Memory B cell (primary cell): ENCODE measurements at places on chromosomes 7 and 10.

DNA sequence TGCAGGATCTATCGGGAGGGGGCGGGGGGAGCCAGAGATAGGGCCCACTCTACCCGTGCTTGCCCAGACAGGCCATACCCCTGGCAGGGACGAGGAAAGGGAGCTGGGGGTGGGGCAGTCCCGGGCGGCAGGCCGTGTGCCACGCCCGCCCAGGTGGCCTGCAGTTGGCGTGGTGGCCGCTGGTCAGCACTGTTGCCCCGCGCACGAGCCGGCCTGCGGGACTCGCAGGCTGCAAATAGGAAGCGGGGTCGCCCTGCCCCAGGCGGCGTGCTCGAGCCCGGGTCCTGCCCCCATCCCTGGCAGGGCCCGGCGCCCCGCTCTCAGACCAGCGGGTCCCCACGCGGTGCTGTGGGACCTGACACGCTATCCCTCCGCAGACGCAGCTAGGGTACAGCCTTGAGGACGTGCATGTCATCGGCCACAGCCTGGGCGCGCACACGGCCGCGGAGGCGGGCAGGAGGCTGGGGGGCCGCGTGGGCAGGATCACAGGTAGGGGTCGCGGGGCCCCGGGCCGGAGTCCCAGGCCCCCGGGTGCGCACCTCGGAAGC, 6.7 kb downstream of the PNLIPRP2 start:
- no peak for DNase-seq

DNA sequence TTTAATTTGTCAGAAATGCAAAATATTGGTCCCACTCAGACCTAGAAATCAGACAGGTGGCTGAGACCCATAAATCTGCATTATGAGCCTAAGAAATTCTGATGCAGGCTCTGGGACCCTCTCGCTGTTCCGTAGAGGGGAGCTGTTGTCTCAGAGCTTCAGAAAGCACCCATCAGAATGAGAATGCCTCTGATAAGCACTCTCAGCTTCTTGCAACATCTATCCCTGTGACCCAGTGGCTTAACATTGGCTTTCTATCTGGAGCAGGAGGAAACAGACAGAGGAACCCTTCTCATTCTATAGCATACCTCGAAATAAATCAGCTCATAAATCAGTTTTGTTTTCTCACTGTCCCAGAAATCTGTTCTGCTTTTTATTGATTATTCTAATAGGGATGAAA, 184.6 kb upstream of the SP4 start:
- no peak for DNase-seq

DNA sequence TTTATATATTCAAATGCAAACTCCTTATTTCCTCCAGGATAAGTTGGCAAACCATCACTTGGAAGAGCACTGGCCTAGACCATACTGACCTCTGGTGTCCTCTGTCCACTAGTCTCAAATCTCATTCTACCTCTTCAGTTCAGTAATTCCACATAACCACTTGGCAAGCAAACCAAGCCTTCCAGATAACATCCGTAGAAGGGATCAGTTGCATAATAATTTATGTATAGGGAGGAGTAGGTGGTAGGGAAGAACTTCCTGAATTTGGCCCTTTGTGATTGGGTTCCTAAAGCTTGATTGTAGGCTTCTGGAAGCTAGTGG, 55.0 kb downstream of the WAC start:
- no peak for DNase-seq

GRCh38 chr10:102514487-102515311, 10.9 kb downstream of the SUFU start:
- DNase-seq, result no peak

DNA sequence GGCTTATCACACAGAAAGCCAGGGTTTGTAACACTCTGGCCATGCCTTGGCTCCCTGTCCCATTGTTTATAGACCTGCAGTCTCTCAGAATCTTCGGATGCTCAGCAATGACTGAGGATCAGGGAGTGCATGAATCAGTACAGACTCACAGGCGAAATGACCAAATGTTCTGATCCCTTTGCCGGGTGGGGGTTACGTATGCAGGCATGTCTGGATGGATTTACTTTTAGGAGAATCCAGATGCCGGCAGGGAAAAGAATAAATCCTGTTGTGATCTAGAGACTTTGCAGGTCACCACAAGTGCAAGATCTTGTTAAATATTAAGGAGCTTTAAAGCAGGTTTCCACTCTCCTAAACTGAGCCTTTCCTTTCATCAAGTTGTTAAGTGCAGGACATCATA, 149.5 kb downstream of the SFMBT2 start:
- DNase-seq, result no peak

GRCh38 chr7:76372984-76373833, 14.4 kb upstream of the YWHAG start:
- DNase-seq, result no peak

DNA sequence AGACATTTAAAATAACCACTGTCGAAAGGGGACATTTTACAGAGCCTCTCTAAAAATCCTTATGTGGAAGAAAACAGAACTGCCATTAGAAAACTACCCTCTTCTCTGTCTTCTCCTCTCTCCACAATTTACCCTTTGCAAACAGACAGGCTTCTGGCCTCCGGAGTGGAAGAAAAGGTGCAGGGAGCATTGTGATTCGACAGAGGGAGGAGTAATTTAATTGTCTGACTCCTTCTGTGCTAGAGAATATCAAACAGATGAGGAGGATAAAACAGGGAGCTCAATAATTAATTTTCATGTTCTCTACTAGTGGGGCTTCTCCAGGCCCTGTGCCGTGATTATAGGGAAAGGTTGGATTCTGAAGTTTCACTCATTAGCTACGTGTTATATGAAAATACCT, 615.5 kb upstream of the MKI67 start:
- DNase-seq, result no peak

- DNase-seq, result no peak
Observed at GRCh38 chr10:45545150-45545549, 127.4 kb downstream of the ZFAND4 start.

GRCh38 chr7:2838873-2839578, 5.1 kb downstream of the GNA12 start:
- DNase-seq, result peak; percentile 56

- no peak for DNase-seq
Observed at GRCh38 chr10:2011106-2011716, 273.9 kb upstream of the ADARB2 start.

DNA sequence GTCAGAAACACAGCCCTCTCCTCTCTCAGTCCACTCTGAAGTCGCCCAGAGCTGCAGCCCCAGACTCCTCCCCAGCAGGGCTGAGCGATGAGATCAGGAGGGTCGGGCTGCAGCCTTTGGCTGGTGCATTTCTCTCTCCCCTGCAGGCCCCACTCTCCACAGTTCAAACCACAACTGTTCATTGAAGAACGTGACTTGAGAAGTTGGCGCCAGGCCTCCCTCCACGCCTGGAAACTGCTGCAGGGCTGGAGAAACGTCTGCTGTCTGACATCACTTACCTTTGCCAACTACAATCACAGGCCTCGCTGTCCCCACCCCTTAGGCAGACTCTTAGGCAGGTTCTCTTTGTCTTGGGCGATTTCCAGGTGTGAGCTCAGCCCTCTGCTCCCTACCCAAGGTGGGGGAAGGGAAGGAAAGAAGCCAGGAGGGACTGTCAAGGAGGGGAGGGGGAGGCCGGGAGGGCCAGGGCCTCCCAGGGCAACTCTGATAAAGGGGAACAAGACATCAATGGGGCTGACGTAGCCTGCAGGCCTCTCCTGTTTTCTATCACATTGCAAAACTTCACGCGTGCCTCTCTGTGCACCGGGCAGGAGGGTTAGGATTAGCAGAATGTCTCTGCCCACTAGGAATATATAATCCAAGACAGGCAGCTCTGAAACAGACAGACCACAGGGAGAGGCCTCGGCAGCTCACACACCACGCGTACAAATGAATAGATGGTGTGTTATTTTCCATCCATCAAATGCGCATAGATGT, 32.7 kb downstream of the CALML5 start:
- DNase-seq, result no peak

DNA sequence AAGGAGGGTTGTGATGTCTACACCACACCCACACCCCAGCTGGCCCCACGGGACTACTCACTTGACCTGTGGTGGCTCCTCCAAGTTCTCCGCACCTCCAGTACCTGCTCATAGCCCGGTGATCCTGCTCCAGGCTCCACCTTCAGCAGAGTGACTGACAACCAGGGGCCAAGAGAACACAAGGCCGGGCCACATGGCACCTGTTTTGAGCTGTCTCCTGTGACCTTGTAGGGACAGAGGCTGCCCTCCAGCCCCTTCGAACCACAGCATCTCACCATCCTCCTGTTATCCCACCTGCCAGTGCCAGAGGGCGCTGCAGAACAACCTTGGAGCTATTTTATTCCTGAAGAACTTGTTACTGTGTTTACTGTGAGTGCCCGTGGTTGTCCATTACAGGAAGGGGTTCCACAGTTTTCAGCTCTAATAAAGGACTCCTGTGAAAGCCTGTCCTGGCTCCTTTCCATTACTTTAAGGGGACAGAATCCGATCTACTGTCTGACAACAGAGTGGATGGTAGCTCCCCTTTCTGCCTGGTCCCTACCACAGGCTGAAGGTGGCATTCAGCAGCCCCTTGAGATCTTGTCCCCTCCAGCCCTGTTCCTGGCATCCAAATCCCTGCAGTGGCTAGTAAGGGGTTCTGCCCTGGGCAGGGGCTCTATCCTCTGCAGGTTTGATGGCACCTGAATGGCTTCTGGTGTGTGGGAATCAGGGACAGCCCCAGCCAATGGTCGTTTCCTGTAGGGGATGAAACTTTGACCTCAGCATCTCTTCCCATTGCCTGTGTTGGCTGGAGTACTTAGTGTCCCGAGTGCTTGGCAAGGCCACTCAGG, 50.8 kb downstream of the C10orf120 start:
- DNase-seq, result peak; percentile 12

DNA sequence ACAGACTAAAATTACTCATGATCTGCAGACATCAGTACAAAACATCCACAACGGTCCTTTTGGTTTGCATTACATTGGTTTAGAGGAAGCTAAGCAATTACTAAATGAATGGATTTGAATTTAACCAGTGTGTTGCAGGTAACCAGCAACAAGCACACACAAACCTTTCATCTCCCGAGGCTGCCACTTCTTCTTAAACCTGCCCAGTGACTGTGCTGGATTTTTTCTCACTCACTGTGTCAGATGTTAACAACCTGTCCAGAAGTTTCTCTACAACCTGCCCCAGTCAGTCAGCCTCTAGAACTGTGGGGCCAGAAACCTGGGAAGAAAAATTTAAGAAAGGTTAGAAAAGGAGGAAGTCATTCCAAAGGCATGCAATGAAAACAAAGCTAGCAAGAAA, 2.4 kb upstream of the MEOX2 start:
- no peak for DNase-seq

DNA sequence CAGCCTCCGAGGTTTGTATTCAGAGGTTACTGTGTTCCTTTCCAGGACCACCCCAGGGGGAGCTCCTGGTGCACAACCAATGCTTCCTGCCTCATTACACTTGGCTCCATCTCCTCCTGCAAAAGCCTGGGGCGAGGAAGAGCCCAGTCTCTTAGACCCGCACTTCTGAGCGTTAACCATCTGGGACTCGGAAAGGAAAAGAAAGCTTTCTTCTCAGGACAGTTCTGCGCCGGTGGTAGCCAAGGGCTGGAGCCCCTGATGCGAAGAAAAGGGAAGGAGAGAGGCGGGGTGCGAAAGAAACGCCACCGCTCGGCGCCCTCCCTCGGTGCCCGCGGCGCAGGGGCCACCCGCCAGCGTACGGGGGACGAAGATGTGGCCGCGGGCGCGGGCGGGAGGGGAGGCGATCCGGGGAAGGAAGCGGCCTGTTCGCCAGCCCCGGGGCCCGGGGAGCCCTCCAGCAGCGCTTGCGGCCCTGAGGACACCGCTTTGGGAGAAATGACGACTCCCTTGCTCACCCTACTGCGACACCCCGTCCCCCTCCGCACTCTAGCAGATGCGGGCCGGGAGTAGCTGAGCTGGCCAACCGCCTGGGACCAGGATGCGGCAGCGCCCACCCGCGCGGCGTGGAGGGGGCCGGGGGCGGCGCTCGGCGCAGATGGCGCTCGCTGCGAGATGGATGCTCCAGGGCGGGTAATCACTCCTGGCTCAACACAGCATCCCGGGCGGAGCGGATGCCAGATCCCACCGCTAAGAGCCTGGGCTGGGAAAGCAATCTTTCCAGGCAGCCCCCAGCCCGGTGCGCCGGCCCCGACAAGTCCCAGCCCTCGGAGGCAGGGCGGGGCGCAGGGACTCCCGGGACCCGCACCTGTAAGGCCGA, 1.3 kb downstream of the NRCAM start:
- peak; percentile 32 for DNase-seq

DNA sequence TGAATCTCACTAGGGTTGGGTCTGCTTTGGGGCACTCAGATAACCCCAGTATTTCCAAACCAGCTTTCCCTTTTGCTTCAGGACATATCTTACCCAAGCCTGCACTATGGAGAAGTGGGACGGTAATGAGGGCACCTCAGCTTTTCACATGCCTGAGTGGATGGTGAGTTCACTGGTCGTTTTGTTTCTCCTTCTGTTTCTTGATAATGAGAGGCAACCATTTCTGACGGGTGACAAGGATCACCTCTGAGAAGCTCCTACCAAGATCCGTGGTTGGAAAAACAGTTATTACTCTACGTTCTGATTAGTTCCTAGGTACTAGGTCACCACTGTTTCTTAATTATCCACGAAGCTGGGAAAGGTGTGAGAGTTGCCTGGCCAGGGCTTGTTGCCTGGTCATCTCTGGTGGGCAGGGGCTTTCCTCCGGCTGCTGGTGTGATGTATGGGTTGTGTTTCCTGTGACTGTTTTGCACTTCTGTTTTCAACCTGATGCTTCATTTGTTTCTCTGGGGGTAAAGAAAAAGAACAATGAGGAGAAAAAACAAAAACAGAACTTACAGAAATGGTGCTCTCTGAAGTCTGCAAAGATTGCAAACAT, 65.7 kb upstream of the STRIP2 start:
- no peak for DNase-seq

DNA sequence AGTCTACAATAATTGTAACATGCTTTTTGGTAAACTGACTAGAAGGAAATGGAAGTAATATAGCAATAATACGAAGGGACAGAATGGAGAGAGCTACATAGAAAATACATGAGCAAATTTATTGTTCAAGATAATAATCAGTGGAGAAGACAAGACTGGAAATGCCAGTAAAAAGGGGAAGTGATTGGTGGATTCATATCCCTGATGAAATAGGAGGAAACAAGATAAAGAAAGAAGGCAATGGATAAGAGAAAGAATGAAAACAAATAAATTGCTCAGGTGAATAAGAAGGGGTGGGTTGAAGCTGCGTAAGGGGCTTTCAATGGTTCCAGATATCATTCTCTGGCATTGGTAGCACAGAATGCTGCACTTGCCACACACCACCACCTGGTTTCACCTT, 135.9 kb downstream of the LRRN3 start:
- DNase-seq, result no peak

DNA sequence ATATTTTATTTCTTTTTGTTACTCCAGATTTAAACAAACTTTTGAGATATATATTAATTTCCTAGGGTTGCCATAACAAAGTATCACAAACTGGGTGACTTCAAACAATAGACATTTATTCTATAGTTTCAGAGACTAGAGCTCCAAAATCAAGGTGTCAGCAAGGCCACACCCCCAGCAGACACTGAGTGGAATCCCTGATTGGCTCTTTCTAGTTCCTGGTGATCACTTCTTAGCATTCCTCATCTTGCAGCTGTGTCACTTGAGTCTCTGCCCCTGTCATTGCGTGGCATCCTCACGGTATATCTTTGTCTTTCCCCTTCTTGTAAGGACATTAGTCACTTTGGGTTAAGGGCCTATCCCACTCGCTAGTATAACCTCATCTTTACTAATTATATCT, 7.6 kb upstream of the SLC26A3 start:
- no peak for DNase-seq

GRCh38 chr10:72557362-72557761, 68.5 kb downstream of the MICU1 start:
- no peak for DNase-seq

GRCh38 chr10:11683529-11684320, 58.5 kb upstream of the ECHDC3 start:
- DNase-seq, result no peak
